Esophagus squamous epithelium (tissue), 5 donors: ENCODE measurements at places on chromosomes 5 and 9.

GRCh38 chr9:119003882-119004617 is 365.2 kb downstream of the BRINP1 start:
- H3K27ac ChIP-seq, result peak overlapping the region; percentile 70
- H3K4me1 ChIP-seq, result no peaks in the 10 kb centered on the region
- DNase-seq, result no peak
- no peak overlapping the region for H3K4me3 ChIP-seq
- no peaks in the 10 kb centered on the region for H3K36me3 ChIP-seq

DNA sequence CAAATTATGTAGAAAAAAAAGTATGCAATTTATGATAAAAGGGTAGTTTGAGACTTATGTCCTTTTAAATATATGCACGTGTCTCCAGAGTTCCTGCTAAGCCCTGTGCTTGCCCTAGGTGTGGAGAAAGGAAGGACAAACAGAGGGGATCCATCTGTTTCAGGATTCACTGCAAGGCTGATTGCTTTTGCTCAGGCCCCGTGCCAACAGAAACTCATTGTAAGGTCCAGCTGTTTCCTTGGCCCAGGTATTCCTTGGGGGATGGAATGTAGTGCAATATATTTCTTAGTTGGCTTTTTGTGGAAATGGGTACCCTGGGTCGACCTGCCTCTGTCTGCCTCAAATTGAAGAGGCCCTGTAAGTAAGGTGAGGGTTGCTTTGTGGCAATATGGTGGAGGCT is 268.6 kb upstream of the CLINT1 start:
- H3K4me3 ChIP-seq, result no peak overlapping the region
- H3K36me3 ChIP-seq, result no peaks in the 10 kb centered on the region
- no peaks in the 10 kb centered on the region for H3K4me1 ChIP-seq
- DNase-seq, result no peak
- no peak overlapping the region for H3K27ac ChIP-seq

GRCh38 chr5:37971483-37972024 is 131.7 kb upstream of the GDNF start:
- H3K4me3 ChIP-seq, result no peak overlapping the region
- H3K27me3 ChIP-seq, result no peaks in the 10 kb centered on the region
- no peak overlapping the region for H3K27ac ChIP-seq
- H3K4me1 ChIP-seq, result no peaks in the 10 kb centered on the region
- DNase-seq, result no peak

DNA sequence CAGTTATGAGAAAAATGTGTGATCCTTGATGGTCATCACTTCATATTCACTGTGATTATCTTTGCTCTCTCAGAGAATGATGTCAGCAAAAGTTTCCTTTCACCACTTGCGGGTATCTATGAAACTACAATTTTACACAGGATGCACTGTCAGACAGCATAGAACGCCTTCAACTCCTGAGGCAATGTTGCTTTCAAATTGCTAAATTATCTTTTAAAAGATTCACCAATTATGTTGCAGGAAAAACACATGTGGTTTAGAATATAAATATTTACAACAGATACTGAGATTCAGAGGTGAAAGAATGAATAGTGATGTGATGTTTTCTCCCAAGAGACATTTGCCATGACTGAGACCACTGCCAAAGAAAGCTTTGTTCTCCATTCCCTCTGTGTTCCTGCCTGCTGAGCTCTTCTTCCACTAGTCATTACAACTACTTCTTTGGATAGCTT is 879.8 kb upstream of the DMAC1 start:
- no peaks in the 10 kb centered on the region for H3K27me3 ChIP-seq
- no peaks in the 10 kb centered on the region for H3K4me1 ChIP-seq
- DNase-seq, result no peak
- no peaks in the 10 kb centered on the region for H3K36me3 ChIP-seq

DNA sequence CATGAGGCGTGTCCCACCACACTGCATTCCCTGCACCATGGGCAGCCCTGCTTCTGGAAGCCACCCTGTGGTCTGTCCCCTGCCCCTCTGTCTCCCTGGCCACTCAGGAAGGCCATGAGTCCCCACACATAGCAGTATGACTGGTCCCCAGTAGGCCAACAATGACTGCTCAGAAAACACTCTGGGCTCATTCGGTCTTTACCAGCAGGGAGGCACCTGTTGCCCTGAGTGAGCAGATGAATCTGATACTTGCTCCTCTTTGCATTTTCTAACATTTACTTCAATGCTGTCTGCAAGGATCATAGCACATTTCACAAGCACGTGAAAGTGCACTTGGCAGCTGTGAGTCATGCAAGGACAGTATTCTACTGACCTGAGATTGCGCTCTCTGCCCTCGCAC is 365.4 kb upstream of the IRX1 start:
- no peak overlapping the region for H3K27ac ChIP-seq
- no peak for DNase-seq
- H3K4me3 ChIP-seq, result no peak overlapping the region
- H3K36me3 ChIP-seq, result no peaks in the 10 kb centered on the region

DNA sequence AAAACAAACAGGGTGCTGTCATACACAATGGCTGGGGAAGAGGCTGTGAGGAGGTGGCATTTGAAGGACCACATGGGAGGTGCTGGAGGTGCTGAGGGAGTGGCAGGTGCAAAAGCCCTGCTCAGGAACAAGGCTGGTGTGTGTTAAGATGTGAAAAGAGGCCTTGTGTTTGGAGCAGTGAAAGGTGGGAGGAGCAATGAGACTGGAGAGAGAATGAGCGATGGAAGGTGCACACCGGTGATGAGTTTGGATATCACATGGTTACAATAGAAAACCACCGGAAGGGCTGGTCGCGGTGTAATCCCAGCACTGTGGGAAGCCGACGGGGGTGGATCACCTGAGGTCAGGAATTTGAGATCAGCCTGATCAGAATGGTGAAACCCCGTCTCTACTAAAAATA is 9.2 kb upstream of the FIBCD1 start:
- H3K27ac ChIP-seq, result no peak overlapping the region
- no peak overlapping the region for H3K4me3 ChIP-seq

GRCh38 chr5:107464876-107465275 is 205.9 kb downstream of the EFNA5 start:
- no peak for DNase-seq
- no peak overlapping the region for H3K4me3 ChIP-seq
- peak overlapping the region; percentile 73 for H3K27ac ChIP-seq
- no peaks in the 10 kb centered on the region for H3K36me3 ChIP-seq
- H3K27me3 ChIP-seq, result no peaks in the 10 kb centered on the region

DNA sequence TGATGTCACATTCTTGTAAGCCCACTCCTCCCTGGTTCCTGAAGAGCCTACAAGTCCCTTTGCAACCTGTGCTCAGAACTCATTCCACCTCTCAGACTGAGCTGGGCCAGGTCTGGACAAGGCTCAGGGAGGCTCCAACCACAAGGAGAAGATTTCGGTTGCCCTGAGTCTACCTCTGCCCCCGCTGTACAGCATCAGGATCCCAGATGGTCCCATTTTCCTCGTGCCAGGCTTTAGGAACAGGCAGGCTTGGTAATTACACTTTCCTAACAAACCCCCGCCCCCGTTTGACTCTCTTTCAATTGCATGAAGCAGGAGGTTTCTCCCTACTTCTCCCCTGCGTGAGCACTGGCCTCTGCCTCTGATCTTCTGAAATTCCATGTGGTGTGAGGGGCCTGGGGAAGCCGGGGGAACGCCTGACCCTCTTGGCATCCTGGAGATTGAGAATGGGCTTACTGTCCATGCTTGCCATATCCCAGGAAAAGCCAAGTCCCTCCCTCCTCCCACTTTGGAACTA is 86.9 kb upstream of the CTNNA1 start:
- no peak for DNase-seq
- no peak overlapping the region for H3K27ac ChIP-seq
- no peaks in the 10 kb centered on the region for H3K36me3 ChIP-seq
- no peak overlapping the region for H3K4me3 ChIP-seq
- H3K27me3 ChIP-seq, result no peaks in the 10 kb centered on the region

DNA sequence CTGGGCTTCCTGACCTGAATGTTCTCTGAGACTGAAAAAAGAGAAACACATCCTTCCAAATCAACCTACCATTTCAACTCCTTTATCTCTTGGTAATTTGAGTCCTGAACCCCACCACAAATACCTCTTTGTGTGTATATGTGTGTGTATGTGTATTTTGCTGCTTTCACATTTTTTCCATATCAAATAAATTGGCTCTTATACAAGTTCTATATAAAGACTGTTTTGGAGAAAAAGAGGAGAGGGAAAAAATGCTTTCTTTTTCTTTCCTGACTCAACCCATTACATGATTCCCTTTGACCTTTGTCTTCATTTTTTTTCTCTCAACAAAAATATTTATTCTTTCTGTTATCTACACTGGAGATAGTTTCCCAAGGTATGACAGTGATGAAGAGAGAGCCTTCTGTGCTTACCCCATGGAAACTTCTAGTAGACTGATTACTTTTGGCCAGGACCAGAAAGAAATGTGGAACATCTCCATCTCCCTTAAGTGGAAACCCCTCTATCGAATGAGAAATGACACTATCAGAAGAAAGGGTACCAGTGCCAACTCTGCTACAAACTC is 85.3 kb downstream of the PAPPA start:
- H3K27ac ChIP-seq, result no peak overlapping the region
- H3K36me3 ChIP-seq, result no peaks in the 10 kb centered on the region
- no peak overlapping the region for H3K4me3 ChIP-seq
- H3K27me3 ChIP-seq, result no peaks in the 10 kb centered on the region
- DNase-seq, result no peak

DNA sequence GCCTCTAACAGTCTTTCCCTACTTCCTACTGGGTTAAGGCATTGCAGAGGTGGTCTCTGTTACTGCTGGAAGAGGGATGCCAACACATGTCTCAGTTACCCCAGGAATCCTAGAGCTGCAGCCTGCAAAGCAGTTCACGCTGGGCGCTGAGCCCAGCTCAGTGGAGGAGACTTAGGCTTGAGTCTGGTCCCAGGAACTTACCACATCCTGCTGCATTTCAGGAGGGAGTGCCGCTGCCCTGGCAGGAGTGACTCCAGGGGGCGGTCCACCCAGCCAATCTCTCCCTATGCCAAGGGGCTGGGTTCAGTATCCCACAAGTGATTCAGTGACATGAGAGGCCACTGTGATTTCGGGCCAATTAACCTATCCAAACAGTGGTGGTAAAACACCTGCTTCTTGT is 7.6 kb downstream of the TTC16 start:
- no peaks in the 10 kb centered on the region for H3K27me3 ChIP-seq
- no peaks in the 10 kb centered on the region for H3K36me3 ChIP-seq
- DNase-seq, result no peak
- no peak overlapping the region for H3K4me3 ChIP-seq
- H3K27ac ChIP-seq, result no peak overlapping the region

- H3K27me3 ChIP-seq, result no peaks in the 10 kb centered on the region
- no peaks in the 10 kb centered on the region for H3K36me3 ChIP-seq
- H3K4me1 ChIP-seq, result no peaks in the 10 kb centered on the region
- no peak overlapping the region for H3K4me3 ChIP-seq
- DNase-seq, result no peak
Measured at GRCh38 chr5:129124608-129125007, 30.1 kb downstream of the ISOC1 start.

DNA sequence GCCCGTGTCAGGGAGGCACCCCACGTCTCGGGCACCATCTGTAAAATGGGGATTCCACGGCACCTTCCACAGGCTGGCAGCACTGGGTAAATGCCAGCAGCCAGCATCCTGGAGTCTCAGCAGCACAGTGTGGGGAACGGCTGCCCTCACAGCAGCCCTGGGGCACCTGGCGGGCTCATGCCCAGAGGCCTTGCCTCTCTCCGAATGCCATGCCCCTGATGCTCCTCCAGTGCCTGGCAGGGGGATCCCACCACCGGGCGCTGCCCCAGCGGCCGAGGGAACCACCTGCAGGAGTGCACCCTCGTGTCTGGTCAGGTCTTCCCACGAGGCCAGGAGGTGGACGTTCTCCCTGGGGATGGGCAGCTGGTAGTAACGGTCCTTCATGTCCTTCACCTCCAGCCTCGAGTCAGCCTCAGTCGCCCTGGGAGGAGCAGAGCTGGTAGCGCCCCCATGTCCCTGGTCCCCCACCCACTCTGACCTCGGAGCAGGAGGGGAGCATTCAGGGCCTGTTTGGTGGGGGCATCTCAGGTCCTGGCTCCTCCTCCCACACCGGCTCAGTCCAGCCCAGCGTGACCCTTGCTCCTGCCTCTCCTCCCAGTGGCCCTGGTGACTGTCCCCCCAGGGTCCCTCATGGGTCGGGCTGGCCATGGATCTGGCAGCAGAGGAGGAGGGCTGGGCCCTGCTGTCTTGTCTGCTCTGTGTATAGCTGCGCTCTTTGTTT is 49.9 kb upstream of the NRARP start:
- H3K4me3 ChIP-seq, result no peak overlapping the region
- H3K27ac ChIP-seq, result no peak overlapping the region
- no peak for DNase-seq
- no peaks in the 10 kb centered on the region for H3K27me3 ChIP-seq
- H3K4me1 ChIP-seq, result peaks cover 12% of the 10 kb centered on the region

- H3K27ac ChIP-seq, result no peak overlapping the region
- no peak overlapping the region for H3K4me3 ChIP-seq
- no peaks in the 10 kb centered on the region for H3K27me3 ChIP-seq
- DNase-seq, result no peak
- H3K36me3 ChIP-seq, result no peaks in the 10 kb centered on the region
- no peaks in the 10 kb centered on the region for H3K4me1 ChIP-seq
Measured at GRCh38 chr5:9895302-9895645, 265.1 kb upstream of the TAS2R1 start.

DNA sequence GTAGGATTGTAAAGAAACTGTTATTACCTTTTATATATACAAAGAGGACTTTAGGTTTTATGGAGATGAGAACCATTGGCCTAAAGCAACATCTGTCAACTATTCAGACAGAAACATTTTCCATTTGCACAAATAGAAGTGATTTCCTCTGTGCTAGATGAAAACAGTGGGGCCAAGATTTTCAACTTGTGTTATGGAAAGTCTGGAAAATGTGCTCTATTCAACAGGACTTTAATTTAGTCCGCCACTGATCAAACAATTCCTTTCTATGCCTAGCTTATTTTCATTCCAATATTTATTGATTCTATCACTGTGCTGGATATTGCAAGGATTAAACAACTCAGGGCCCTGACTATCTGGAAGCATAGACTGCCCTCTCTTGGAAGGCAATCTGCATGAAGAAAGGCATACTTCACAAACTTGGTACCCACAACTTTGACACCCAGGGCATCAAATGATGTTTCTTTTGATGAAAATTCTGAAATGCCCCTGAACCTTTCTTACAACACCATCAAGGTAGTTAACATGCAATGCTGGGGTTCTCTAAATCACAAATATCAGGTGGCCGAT is 126.6 kb upstream of the HMHB1 start:
- H3K4me1 ChIP-seq, result peaks cover 8% of the 10 kb centered on the region
- H3K27ac ChIP-seq, result no peak overlapping the region
- DNase-seq, result no peak
- H3K27me3 ChIP-seq, result no peaks in the 10 kb centered on the region
- H3K4me3 ChIP-seq, result no peak overlapping the region
